Activated naive CD4-positive, alpha-beta T cell treated with Interleukin-2 at 50 U/mL for 16 hours (primary cell): ENCODE measurements at places on chromosomes 1 and 21.

- DNase-seq, result no peak
Measured at GRCh38 chr1:12447307-12447706, 170.7 kb downstream of the DHRS3 start.

DNA sequence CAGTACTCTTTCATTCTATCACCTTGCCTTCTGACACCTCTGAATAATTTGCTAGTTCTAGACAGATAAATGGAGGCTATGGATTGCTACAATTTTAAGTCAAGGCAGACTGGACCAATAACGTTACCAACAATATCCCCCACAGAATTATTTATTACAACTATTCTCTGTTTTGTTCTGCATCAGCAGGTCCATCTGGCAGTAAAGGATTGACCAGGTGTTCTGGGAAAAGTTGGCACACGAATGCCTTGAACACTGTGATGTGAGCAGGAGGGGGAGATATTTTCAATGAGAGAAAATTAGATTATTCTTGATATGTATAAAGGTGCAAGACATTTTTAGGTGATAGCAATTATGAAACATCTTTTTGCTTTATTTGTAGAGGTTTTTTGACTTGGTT lies 718.8 kb upstream of the TMPRSS15 start:
- no peak for DNase-seq

DNA sequence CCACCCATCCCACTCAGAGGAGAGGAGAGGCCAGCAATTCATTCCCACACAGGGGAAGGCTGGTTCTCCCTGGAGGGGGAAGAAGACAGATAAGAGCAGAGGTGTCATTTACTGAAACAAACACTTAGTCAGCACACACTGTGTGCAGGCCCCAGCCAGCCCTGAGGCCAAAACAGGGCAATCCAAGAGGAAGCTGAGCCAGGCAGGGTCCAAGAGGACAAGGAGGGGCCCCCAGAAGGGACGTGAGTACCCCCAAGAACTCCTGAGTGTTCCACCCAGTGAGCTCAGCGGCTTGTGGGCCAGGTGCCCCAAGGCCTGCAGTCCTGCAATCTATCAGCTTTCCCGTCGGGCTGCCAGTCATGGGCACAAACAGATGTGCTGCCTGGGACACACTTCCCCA lies 15.8 kb downstream of the ADGRB2 start:
- no peak for DNase-seq

DNA sequence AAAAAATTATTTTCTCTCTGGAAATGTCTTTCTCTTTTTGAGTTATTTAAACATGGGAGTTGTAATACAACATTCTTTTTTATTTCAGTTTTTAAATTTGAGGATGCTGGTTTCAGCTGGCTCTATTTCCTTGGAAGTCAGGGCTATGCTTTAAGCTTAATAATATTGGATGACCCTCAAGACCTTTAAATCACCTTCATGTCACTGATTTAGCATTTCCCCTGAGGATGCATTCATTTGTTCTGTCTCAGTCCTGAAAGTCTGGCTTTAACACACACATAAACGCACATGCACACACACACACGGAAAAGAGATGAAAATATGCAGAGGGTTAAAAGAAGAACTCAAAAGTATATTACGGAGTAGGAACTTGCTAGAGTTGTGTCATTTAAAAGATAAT lies 260.5 kb downstream of the PTBP2 start:
- no peak for DNase-seq

GRCh38 chr1:54709547-54710292 lies 5.9 kb upstream of the TTC4 start:
- no peak for DNase-seq

DNA sequence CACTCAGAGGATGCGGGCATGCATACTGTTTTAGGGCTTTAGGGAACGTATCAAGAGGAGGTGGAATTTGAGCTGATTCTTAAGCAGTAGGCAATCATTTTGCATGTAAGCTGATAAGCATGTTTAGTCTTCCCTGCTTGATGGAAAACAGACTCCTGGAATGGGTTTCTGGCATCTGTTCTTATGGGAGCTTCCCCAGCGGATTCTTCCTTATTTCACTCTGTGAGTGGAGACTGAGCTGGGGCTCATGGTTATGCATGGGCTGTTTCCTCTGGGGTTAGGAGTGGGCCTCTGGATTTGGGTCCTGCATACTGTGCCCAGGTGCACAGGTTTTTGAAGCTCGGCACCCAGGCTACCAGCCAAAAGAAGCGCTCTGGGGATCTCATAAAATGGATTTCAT lies 93.4 kb downstream of the DIRAS3 start:
- DNase-seq, result no peak

GRCh38 chr1:192100686-192101468 lies 57.4 kb upstream of the RGS18 start:
- no peak for DNase-seq

DNA sequence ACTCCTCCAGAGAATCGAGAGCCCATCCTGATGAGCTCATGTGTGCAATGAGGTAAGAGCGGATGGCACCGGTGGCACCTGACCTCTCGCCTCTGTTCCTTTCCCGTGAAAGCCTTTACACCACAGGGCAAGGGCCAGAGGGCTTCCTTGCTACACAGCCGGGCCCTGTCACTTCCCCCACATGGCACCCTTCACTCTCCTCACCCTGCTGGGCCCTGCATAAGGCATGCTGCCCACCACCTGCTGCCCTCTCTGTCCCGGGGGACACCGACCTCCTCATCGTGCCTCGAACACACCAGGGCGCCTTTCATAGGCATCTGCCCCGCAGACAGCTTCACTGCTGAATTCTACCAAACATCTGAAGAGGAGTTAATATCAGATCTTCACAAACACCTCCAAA lies 45.1 kb upstream of the C1orf174 start:
- no peak for DNase-seq

DNA sequence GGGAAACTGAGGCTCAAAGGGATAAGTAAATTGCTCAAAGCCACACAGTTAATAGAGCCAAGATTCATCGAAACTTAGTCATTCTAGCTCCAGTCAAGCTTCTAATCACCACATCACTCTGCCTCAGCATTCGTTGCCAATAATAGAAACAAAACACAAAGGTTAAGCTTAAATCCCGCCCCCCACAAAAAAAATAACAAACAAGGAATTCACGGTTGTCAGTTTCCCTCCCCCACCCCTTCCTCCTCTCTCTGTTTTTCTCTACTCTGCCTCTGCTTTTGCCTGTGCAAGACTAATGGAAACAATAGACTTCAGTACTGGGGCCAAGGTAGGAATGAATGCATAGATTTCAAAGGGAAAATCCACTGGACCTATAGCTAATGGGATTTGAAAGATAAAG lies 70.7 kb upstream of the ZNF644 start:
- no peak for DNase-seq

- no peak for DNase-seq
Measured at GRCh38 chr1:68717330-68717729, 220.4 kb upstream of the DEPDC1 start.
